CD4-positive, alpha-beta T cell treated with Interleukin-6 for 4 hours (primary cell): ENCODE measurements at places on chromosomes 2 and 18.

DNA sequence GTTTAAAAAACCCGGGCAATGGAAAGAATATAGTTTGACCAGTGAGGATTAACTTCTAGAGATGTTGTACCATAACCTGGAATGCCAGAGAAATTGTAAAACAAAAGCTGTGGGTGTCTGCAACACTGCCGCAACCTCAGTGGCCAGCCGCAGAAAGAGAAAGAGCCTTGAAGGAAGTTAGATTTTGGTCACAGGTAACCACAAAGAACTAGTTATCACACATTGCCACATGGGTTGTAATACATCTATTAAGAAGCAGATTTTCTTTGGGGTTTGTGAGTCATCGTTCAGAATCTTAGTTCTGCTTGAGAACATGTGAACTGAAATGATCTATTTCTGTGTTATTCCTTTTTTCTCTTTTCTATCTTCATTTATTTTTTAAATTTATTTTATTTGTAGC lies 222.9 kb upstream of the AGAP1 start:
- no peak for DNase-seq

DNA sequence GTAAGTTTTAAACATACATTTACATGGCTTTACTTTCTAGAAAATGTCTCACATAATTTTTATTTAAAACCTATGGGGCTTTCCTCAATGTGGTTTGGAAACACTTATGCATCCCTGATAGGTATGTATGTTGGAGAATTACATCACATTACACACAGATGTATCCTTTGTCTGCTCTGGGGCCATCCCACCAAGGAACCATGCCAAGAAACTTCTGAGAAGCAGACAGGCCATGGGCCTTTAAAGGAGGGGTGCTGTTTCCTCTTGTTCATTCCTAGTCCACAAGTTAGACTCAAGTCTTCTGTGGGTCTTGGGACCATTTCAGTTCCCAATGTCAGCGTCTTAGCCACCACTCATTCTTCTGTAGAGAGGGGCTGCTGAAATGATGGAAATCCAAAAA lies 162.0 kb upstream of the SETBP1 start:
- DNase-seq: no peak

GRCh38 chr18:50080316-50080715 lies 114.6 kb downstream of the MYO5B start:
- DNase-seq: no peak

GRCh38 chr2:171310889-171311288 lies 122.9 kb downstream of the METTL8 start:
- no peak for DNase-seq

- DNase-seq: no peak
Measured at GRCh38 chr2:49286045-49286444, 131.7 kb upstream of the FSHR start.

DNA sequence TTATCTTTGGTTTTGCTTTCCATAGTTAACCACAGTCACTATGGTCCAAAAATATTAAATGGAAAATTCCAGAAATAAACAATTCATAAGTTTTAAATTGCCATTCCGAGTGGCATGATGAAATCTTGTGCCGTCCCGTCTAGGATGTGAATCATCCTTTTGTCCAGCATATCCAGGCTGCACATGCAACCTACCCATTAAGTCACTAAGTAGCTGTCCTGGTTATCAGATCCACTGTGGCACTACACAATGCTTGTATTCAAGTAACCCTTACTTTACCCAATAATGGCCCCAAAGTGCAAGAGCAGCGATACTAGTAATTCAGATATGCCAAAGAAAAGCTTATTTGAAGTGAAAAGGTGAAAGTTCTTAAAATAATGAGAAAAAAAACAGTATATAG lies 10.7 kb downstream of the USP34 start:
- no peak for DNase-seq

- no peak for DNase-seq
Measured at GRCh38 chr2:197993363-197993762, 189.0 kb downstream of the PLCL1 start.

GRCh38 chr2:152627351-152627957 lies 89.8 kb downstream of the PRPF40A start:
- no peak for DNase-seq

DNA sequence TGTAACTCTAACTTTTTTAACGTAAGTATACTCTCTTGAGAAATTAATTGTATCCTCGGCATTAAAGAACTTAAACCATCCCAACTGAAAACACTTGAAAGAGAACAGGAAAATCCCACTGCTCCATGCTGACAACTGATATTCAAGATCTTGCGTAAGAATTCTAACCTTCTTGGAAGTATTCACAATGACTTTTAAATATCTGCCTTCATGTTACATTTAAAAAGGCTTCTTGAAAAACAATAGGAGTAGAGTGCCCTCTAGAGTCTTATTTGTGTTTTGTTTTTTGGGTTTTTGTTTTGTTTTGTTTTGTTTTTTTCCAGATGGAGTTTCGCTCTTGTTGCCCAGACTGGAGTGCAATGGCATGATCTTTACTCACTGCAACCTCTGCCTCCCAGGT lies 65.4 kb upstream of the DNAJC10 start:
- DNase-seq: no peak

DNA sequence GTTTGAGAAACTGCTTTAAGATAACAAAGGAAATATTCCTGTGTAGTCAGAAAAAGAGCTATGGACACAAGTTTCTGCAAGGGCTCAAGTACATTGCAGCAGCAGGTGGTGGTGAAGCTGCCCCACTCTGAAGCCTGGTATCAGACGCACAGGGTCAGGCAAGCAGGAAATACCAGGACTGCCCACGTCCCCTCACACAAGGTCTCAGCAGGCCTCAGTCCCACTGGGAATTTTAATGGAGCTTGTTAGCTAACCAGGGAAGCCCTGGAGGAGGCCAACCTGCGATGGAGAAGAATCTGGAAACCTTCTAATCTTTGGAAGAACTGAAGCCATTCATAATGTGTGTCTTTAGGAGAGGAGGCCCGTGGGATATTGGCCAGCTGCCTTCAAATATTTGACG lies 168.3 kb downstream of the UXS1 start:
- no peak for DNase-seq

DNA sequence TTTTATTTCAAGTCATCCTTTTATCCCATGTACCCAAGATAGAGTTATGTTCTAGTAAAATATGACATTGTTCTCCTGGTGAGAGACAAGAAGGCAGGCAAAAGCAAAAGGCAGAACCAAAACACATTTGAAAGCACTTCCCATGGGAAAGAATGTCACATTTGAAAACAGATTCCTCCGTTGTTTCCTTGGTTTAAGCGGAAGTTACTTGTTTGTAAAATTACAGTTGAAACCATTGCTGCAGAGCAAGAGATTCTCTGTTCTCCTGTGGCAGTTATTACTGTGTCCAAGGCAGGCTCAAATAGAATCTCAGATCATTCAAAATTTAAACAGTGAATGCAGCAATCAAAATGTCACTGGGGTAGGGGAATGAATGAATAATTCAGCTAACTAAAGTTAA lies 149.6 kb downstream of the MTCL1 start:
- DNase-seq: no peak

DNA sequence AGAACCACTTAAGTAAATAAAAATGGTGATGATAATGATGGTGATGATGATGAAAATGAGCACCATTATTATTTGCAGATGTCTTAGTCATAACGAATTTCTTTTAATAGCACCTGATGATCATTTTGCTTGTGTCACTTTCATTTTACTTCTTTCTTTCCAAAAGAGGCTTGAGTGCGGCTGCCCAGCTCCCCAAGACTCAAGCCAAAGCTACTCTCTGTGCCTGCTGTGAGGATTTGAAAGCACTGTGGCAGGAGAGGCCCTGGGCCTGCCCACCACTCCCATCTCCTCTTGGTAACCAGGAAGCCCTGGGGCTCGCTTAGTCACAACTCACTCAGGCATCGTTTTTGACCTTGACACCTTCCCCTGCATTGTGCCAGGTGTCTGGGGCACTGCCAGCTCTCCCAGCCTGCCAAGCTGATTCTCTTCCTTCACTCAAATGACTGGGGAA lies 41.2 kb downstream of the RPL37A start:
- DNase-seq: no peak

- DNase-seq: no peak
Measured at GRCh38 chr18:56556907-56557306, 81.5 kb downstream of the TXNL1 start.

- no peak for DNase-seq
Measured at GRCh38 chr2:36376319-36376765, 20.8 kb downstream of the CRIM1 start.

DNA sequence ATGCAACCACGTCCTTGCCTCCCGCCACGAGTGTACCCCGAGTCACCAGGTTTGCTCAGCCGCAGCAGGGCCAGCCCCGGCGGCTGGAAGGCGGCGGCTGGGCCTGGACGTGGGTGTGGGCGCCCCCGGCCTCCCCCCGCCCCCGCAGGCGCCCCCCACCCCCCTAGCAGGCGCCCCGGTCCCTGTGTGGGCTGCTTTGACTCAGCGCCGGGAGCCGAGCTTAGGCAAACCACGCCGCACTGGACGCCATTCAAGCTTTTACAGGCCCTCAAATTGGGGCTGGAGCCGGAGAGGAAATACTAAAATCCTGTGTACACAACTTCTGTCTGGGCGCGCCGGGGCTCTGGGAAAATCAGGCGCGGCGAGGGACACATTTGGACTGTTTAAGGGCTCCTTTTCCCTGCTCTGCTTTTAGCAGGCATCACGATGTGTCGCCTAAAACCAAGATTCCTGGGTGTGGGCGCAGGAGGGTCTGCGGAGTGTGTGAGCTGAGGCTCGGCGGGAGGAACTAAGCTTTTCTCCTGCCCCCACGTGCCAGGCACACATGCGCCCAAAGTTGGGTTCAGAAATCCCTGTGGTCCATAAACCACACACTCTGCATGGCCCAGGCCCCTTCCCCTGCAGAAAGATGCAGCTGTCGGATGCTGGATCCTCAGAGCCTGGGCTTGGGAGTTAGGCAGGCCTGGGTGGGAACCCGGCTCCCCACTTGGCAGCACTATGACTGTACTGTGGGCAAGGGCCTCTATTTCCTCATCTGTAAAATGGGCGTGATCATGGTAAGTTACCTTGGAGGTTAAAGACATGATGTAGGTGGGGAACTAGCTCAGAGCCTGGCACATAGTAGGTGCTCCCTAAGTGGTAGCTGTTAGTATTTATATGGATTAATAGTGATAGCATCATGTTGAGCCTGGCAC lies 57.6 kb downstream of the ATOH8 start:
- DNase-seq: no peak

GRCh38 chr2:101038455-101039255 lies 36.6 kb downstream of the RPL31 start:
- no peak for DNase-seq

DNA sequence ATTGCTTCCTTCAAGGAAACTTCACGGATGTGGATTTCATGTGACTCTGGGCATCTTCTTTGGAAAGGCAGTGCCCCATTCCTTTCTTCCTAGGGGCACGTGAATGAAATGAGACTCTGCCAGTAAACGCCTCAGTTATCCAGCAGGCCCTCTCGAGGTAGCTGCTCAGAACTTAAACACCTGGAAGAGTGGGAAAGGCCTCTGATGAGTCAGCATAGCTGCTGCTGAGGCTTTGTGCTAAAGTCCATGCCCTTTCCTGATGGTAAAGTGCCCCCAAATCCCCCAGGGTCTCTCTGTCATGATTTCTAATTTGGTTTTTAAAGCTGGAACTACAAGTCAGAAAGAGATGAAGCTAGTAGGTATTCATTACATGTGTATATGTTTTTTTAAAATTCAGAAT lies 3.8 kb downstream of the SLC1A4 start:
- no peak for DNase-seq
